ENCODE measurements at places on chromosomes 3 and 15.

DNA sequence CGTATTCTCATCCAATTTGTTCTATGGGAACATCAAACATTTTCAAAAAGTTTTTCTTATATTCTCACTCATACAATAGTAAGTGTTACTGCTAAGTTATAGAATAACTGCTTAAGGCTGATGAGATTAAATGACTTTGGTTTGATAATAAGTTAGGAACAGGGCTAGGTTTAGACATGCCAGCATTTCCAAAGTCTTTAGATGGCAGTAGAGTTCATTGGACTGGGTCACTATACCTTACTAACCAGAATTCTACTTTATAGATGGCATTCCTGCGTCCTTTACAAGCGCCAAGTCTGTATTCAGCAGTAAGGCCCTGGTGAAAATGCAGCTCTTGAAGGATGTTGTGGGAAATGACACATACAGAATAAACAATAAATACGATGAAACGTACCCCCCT lies 21.7 kb downstream of the PLAAT1 start:
- DNase-seq = no peak

- DNase-seq = no peak
These were observed 6.9 kb downstream of the SUCNR1 start for GRCh38 chr3:151880416-151880690.

- DNase-seq = no peak
These were observed 79.5 kb downstream of the IQSEC1 start for GRCh38 chr3:12993517-12994356.

GRCh38 chr3:119831941-119832371 lies 50.1 kb downstream of the NR1I2 start:
- no peak for DNase-seq

- DNase-seq = no peak
These were observed 324.0 kb downstream of the ZBTB20 start for GRCh38 chr3:114823061-114823460.

DNA sequence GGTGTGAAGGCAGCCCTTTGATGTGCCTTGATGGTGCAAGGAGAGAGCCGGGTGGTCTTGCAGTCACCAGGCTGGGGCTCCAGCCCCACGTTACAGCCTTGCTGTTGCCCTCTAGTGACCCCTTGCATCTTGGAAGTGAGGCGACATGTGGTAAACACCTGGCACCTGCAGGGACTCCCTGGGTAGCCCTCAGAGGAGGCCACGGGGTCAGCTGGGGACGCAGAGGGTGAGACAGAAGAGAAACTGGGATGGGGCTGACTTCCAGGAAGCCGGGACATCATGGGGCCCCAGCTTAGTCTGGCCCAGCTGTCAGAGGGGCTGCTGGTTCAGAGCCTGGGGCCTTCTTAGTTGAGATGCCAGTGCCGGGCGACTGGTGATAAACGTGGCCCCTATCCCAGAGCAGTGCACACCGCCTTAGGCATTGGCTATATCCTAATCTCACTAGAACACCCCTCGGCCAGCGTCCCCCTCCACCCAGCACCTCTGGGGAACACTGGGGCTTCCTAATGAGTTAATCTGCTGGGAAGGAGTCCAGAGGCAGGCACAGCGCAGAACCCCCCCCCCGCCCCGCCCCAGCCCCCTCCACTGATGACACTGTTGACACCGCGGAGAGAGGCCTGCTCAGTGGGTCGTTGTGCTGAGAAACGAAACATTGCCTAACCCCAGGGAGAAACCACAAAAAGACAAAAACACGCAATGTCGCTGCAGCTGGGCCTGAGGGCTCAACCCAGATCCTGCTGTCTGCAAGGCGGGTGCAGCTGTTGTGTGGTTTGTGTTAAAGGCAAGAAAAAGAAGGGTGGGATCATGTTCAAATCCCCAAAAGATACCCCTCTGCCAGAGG lies 60.5 kb upstream of the KLF13 start:
- DNase-seq = peak; percentile 18

GRCh38 chr3:122932251-122932967 lies 95.2 kb downstream of the SEMA5B start:
- no peak for DNase-seq

DNA sequence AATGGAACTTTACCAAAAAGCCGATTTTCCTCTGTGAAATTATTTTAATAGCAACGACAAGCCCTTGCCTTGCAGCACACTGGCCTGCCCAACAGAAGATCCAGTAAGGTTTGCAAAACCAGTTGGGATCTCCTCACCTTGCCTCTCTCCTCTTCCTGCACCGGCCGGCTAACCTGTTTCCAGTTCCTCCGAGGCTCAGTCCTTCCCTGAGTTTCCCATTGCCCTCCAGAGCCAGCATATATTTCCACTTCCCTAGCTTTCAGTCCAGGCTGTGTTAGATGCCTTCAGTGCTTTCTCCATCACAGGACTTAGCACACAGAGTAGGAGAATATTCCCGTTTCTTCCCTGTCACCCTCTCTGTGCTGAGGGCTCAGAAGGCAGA lies 60.3 kb downstream of the NOX5 start:
- DNase-seq = no peak

DNA sequence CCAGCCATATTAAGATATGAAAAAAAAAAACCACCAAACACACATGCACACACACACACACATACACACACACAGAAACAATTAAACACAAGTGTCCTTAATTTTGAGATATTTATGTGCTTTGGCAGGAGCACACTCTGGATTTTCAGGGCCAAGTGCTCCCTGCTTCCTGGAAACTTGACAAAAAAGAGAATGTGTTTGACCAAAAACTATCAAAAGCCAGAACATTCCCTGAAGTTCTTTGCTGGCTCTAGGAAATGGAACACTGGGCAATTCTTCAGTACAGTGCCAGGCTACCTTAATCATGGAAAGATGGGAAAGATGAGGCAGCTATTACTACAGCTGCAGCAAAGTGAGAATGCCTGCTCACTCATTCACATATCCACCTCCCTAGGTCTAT lies 44.6 kb downstream of the P3H2 start:
- no peak for DNase-seq

DNA sequence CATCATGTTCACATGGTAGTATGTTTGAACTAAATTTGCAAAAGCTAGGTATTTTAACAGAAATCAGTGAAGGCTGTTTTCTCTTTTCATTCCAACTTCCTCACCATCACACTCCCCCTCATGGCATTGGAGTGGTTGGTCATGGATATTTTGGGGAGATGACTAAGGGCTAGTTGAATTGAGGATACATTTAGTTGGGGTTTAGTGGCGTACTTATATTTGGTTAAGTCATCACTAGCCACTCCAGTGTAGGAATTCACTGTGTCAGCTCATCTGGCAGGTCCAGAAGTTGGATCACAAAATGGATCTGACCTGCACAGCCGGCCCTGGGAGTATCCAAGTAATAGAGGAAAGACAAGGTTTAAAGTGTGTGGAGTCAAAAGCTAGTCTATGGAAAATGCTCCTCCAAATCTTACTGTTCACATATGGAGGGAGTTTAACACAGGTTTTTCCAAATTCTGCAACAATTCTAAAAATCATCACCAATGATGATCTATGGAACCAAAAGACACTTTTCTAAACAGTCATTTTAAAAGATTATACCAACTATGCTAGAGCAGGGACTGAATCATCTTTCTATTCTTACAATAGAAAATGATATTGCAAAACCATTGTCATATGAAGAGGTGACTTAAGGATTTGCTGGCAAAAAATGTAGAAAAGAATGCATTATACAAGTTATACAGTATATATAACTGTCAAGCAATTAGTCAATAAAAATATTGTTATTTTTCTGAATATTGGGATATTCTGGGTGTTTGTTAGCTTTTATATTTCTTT lies 247.8 kb upstream of the PEX5L start:
- DNase-seq = no peak

DNA sequence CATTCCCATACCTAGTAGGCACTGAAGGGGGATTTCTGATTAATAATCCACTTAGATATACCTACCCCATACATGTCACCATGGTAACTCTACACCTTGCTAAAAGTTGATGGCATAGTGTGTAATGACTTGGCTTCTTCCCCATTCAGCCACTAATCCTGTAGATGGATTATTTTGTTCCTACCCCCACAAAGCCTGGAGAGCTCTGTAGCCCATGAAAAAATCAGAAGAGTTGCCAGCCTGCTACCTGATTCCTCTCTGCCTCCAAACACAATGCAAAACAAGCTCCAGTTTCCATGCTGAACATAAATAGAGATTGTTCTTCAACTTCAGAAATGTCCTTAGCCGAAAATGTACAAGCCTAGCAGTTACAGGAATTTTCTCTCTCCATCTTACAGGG lies 98.9 kb upstream of the PFN2 start:
- no peak for DNase-seq

DNA sequence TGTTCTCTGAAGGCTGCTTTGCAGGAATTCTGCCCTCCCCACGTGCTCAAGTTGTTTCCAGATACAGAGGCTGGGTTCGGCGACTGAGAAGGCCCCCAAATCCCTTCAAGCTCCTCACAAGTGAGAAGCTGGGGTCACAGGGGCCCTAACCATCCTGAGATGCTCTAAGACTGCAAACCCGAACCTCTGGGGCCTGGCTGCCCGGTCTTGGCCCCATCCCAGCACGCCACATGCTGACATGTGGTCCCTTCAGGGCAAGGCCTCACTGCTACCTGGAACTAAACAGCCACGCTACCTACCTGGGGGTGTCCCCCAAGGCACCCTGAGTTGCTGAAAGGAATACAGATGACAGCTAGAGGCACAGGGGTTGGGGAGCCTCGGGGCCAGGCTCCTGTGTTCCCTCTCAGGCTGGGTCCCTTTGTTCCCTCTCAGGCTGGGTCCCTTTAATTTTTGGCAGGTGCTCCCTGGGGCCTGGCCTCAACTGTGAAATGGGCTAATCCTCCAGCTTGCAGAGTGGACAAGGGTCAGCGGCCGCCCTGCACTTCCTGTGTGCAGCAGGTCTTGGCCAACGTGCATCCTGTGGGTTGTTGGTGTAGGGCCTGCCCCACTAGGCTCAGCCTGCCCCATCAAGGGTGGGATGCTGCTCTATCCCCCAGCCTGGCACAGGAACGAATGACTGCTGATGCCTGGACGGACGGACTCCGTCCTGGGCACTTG lies 32.5 kb downstream of the KLHL25 start:
- no peak for DNase-seq

- no peak for DNase-seq
These were observed 62.4 kb upstream of the ADPGK start for GRCh38 chr15:72845981-72846383.

GRCh38 chr3:111252779-111253178 lies 181.2 kb downstream of the NECTIN3 start:
- no peak for DNase-seq

- no peak for DNase-seq
These were observed 217.6 kb upstream of the IL12A start for GRCh38 chr3:159770998-159771397.

DNA sequence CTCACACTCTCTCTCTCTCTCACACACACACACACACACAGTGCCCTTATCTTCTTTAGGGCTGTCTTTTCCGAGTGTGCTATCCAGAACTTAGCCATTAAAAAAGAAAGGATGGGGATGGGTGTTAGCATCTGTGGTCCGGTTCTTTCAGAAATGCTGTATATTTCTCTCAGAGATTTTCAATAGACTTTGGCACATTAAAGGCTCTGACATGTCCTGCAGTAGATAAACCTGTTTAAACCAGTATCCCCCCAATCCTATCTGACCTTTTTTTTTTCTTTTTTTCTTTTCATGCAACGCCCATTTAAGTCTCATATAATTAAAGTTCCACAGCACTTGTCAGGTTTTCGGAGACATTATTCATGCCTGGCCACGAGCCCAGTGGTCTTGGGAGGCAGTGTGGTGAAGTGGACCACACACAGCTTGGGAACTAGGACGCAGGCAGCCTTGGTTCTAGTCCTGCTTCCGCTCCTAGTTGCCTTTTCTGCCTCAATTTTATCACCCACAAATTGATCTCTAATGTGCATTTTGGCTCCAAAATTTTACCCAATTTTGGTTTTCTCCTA lies 13.3 kb downstream of the CAV3 start:
- no peak for DNase-seq

DNA sequence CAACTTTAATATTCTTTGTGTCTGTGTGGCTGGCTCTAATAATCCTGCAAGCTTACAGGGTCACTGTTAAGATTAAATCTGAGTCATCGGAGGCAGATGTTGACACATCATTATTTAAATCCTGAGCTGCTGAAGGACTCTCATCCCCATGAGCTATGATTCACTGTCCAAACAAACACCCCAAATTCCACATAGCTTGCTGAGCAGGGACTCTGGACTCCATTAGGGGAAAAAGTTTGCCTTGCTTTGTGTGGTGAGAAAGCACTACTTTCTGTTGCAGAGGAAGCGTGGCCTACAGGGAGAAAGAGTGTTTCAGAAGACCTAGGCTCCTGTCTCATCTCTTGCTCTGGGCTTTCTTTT lies 213.7 kb downstream of the PDCD6IP start:
- no peak for DNase-seq

GRCh38 chr3:159059395-159059794 lies 257.5 kb downstream of the MFSD1 start:
- DNase-seq = no peak

GRCh38 chr15:57705746-57706404 lies 639 bp upstream of the POLR2M start:
- no peak for DNase-seq

- no peak for DNase-seq
These were observed 319.0 kb downstream of the CNTN3 start for GRCh38 chr3:74295479-74295878.

GRCh38 chr3:180570238-180570637 lies 31.7 kb upstream of the TTC14 start:
- DNase-seq = no peak

DNA sequence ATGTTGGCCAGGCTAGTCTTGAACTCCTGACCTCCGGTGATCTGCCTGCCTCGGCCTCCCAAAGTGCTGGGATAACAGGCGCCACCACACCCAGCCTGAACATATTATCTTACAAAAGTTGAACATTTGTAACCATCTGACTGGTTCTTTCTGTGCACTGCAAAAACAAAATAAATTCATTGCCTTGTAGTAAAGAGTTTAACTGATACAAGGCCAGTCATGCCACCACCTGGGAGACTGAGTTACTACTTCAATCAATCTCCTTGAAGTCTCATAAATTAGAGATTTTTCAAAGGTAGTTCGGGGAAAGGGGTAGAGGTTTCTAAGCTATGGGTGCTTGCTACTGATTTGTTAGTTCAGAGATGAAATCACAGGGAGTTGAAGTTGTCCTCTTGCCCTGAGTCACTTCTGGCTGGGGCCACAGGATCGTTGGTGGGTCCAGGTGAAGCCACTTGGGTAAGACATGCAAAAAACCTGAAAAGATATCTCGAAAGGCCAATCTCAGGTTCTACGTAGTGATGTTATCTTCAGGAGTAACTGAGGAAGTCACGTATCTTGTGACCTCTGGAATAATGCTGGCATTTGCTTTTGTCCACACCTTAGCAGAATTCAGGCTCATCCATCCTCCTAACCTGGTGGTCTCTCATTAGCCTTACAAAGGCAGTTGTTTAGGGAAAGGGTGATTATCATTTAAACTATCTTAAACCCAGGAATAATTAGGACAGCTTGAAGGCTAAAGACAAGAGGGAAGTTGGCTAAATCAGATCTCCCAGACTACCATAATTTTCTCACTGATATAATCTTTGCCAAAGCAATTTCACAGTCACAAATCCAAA lies 33.7 kb downstream of the ZBTB11 start:
- no peak for DNase-seq

Data from activated CD4-positive, CD25-positive, alpha-beta regulatory T cell (primary cell).